Osteoblast (primary cell): ENCODE measurements at places on chromosomes 6 and 20. TPM values are rescaled to one million over a fixed set of nuclear protein-coding genes. Genes with fewer than 3 reads are reported as not detected.

DNA sequence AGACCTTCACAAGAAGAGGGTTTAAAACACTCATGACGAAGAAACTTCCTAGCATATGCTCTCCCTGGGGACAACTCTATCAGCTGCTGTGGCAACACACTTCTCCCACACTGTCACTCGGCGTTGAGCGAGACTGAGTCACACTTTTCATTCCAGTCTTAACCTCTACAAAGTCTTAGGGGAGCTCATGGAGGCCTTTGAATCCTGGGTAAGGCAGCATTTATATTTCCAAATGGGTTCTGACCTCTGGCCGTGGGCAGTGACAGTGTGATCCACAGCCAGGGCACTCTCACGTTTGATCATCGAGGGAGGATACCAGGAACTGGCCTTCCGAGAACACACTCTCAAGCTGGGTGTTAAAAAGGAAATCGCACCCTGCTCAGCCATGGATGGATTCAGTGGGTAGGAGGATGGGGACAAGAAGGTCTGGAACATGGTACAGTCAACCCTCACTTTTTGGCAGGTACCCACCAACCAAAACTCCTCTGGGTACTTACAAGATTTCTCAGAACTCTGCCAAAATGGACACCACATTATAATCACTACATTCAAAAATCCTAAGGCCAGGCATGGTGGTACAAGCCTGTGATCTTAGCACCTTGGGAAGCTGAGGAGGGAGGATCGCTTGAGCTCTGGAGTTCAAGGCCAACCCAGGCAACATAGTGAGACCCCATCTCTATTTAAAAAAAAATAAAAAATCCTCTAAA, 19.6 kb downstream of the RRBP1 start:
- DNase-seq: peak; percentile 95

DNA sequence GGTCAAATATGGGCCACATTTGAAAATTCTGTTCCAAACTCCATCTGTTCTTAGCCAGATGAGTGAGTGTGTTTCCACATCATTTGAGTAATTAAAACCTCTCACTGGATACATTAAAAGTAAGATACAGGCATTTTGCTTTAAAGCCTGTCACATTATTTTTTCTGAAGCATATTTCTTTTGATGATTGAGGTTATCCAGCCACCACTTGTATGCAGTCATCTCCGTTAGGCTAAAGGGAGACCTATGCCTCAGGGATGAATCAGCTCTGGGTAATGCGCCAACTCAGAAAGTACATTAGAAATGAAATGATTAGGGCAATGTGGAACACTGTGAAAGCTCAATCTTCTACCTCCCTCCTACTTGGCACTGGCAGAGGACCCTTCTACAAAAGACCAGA, 90.7 kb downstream of the SNAP25 start:
- peak; percentile 65 for DNase-seq

The BCAS1 gene
- under 0.01 TPM in 1 of 2 replicates, not detected in the other for total RNA-seq

The SMIM13 gene
- 8.0 and 8.3 TPM in 2 replicates for total RNA-seq
